Left lobe of liver (tissue), 2 donors: ENCODE measurements at places on chromosomes 2 and 18. TPM values are rescaled to one million over a fixed set of nuclear protein-coding genes. Genes with fewer than 3 reads are reported as not detected.

GRCh38 chr2:169840747-169841142 lies 13.5 kb downstream of the UBR3 start:
- no peak for DNase-seq

GRCh38 chr18:79782566-79783308 lies 15.0 kb upstream of the KCNG2 start:
- DNase-seq = no peak

Gene OBSL1
- total RNA-seq = 43.6 TPM

- peak; percentile 29 for DNase-seq
These were observed 235.9 kb downstream of the EIPR1 start for GRCh38 chr2:3141696-3142095.

GRCh38 chr2:31859959-31860358 lies 150.8 kb downstream of the MEMO1 start:
- DNase-seq = no peak

DNA sequence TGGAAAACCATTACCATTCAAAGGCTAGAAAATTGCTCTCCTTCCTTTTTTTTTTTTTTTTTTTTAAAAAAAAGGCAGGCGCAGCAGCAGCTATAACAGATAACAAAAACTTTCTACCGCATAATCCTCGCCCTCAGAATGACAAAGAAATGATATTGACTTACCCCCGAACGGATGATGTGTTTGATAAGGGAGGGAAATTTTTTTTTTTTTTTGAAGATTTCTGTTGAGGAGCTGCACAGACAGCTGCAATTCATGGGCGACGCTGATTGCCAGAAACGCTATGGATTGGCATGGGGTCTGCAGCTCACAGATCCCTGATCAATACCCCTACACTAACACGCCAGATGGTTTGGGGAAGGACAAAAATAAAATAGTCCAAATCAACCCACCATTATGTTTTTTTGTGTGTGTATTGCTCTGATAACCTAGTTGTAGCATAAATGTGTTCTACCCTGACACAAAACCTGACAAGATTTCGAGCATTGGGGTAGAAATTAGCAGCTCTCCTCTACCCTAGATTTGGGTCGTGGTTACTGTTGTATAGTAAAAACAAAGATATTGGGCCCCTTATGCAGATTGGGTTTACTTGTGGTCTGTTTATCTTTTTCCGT lies 3.6 kb upstream of the ONECUT2 start:
- no peak for DNase-seq

DNA sequence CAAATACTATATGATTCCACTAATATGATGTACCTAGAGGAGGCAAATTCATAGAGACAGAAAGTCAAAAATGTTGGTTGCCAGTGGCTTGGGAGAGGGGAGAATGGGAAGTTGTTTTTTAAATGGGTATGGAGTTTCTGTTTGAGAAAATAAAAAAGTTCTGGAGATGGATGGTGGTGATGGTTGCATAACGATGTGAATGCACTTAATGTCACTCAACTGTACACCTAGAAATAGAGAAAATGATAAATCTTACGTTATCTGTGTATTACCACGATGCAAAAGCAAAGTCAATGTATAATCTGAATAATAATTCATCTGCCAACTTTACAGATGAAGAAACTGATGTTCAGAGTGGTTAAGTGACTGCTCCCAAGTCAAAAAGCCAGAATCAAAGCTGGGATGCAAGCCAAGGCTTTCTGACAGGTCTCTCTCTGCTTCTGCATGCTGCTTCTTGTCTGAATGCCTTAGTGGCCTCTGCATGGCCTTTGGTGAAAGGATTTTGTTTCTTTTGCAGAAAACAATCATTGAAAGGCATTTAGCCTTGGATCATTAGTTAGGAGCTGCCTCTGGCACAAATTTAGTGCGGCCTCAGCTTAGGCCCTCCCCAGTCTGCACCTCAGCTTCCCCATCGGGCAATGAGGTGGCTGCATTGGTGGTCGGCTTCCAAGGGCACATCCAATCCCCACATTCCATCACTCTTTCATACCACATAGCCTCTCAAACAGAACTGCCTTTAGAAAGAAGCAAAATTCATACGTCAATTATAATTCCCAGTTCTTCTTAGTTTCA lies 46.5 kb upstream of the MYCN start:
- DNase-seq = no peak

GRCh38 chr2:141468761-141469160 lies 662.1 kb downstream of the LRP1B start:
- DNase-seq = no peak

GRCh38 chr18:45100321-45101105 lies 419.8 kb downstream of the SETBP1 start:
- DNase-seq = no peak

Gene SCN9A
- 2.2 TPM for total RNA-seq

DNA sequence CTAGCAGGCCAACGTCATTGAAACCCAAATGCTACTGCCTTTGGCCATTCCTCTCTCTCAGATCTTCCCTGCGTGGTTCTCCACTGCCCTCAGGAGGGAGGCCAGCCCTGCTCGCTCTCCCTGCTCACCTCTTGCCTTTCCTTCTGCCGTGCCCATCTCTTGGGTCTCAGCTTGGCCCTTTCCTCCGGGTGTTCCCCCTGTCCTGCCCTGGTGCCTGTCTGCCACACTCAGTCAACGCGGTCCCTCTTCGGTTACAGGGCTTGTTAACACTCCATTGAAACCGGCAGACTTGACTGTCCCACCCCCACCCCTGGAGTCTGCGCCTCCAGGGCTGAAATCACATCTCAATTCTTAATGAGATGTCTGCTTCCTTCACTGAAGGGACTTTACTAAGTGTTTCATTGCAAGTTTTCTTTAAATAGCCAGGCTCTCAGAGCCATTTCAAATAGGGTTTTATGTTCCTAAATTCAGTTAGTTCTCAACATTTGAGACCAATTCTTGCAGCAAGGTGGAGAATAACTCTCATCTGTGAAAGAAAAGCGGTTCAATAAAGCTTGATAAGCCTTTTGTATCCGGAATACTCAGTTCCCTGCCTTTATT lies 237.6 kb downstream of the DYSF start:
- no peak for DNase-seq

Gene DSG2
- total RNA-seq = 10.9 TPM

DNA sequence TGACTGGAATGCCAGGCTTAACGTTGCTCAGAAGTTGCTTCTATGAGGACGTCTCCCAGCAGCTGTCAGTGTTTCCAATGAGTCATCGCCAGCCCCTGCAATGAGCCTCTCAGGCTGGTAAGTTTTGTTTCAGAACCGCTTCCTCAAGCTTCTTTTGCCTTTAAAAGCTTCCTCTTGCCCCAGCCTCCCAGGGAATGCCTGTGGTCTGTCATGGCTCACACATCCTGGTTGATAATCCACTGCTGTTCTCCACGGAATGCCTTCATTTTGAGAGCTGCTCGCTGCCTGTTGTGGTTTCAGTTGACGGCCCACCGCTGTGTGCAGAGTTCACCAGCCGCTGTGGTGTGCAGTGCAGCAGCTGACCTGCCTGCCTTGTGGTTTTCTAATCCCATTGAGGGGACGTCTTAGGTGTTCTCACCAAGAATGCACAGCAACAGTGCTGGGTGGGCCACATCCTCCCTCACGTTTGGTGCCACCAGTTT lies 96.4 kb downstream of the RTP5 start:
- no peak for DNase-seq

DNA sequence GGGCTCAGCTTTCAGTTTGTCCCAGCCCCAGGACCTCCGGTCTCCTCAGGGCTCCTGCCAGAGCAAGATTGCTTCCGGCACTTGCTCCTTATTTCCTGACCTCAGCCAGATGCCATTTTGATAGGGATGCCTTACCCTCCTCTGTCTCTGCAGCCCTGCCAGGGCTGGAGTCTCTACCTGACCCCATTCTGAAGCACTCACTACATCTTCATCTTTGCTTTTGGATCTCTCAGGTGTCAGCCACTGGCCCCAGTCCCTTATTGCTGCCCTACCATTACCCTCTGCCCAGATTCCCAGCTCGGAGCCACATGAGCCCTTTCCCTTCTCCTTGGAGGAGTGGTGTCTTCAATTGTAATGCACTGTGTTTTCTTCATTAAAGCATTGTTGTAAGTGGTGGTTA lies 17.1 kb downstream of the OSBPL6 start:
- DNase-seq = no peak

DNA sequence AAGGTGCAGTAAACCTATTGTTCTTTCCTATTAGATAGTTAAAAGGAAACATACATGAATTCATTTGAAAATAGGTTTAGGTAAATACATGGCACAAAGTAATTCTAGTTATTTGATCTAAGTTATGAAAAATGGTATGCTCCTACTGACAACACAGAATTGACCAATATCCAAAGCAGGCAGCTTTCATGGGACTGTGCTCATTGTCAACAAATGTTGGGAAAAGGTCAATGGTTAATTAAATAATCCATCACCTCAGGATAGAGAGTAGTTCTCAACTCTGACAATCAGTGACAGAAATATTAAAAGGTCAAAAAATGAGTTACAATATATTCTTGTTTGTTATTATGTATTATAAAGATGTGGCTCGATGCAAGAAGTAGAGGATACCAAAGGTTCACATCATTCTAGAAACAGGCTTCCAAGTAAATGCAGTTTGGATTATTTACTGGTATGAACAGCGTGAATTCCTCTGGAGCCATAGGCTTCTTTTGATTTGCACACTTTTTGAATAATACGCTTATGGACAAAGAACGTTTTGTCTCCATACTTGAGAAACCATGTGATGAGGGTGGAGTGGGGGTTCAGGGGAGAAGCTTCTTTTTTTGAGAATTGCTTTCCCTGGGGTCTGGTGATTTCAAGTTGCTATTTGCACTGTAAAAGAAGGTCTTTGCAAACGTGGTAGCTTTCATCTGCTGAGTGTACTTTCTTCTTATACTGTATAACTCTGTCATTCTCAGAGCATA lies 422.0 kb upstream of the ZEB2 start:
- DNase-seq = no peak

GRCh38 chr2:164964700-164965099 lies 9.4 kb upstream of the SLC38A11 start:
- no peak for DNase-seq

Gene C2orf15
- 0.23 TPM for total RNA-seq

Gene ACTG2
- 2.8 TPM for total RNA-seq

DNA sequence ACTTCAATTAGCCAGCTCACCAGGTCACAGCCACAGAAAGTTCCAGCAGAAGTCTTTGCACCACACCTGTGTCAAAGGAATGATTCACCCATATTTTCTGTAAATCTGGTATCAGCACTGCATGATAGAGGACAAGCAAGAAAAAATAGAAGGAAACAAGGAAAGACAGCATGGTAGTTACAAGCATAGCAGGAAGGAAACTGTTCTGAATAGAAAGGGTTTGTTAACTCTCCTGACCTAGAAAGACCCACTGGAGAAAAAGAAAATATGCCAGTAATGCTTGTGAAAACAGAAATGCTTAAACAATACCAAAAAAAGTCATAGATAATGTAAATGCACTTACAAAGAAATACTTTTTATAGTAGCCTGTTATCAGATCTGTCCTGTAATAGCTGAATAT lies 40.8 kb downstream of the SCRN3 start:
- no peak for DNase-seq
